IPS-NIHi11 (cell line): ENCODE measurements at places on chromosomes 11 and 22.

GRCh38 chr22:33180356-33180755, 122.2 kb upstream of the SYN3 start:
- DNase-seq = no peak

GRCh38 chr11:101553891-101554292, 29.9 kb downstream of the TRPC6 start:
- DNase-seq = no peak

GRCh38 chr22:46136486-46137217, 13.7 kb upstream of the PPARA start:
- no peak for DNase-seq

DNA sequence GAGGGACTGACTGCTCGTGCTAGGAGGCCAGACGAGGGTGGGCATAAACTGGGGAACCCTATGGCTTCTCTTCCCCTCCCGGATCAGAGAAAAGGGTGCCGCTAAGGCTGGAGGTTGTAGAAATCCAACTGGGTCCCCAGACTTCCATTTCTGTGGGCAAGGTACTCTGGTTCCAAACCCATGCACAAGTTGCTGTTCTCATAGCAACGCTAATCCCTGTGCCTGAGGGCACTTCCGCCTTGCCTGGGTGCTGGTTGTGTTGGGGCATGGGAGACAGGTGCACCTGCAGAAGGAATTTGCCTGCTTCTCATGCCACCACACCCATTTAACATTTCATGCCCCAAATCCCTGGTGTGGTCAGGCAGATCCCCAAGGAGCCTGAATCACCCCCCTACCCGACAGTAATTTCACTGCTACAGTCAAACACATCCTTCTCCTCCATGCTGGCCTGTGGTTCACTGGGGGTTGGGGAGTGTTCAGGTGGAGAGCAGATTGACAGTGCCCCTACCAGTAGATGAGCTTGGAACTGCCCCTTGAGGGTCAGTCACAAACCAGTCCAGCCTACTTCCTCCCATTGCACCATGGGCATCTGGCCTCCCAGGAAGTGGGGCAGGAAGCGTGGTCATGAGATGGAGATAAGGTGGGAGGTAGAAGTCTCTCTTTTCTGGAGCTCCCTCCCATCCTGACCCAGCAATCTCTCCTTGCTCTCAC, 1.2 kb downstream of the C2CD2L start:
- DNase-seq = peak; percentile 70

DNA sequence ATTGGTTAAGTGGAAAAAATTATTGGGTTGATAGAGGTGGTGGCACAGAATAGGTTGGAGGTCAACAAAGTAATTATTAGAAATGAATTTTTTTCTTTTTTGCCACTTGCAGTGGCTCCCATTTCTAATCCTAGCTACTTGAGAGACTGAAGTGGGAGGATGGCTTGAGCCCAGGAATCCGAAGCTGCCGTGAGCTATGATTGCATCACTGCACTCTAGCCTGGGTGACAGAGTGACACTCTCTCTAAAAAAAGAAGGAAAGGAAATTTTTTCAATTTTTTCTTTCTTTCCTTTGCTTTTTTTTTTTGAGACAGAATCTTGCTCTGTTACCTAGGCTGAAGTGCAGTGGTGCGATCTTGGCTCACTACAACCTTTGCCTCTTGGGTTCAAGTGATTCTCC, 2.2 kb upstream of the BCO2 start:
- no peak for DNase-seq

DNA sequence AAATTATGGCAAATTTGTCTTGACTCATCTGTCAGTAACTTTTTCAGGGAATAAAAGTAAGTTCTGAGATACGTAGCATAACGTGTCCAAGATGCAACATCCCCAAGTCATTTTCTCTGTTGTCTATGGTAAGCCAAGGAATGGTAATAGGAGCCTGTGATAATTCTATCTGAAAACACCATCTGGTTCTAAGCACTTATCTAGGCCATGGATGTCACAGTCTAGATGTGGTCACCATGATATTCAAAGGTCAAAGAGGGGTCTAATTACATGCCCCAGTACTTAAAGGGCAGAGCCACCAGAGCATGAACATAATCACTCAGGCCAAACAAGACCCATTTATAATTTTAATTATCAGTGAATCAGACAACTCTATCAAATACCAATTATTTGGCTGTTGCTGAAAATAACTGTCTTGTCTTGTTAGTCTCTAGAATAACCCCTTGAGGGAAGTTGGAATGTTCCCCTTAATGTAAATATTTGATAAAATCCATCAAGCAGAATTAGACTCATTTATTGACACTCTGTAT, 225.1 kb upstream of the MPPED2 start:
- DNase-seq = no peak

DNA sequence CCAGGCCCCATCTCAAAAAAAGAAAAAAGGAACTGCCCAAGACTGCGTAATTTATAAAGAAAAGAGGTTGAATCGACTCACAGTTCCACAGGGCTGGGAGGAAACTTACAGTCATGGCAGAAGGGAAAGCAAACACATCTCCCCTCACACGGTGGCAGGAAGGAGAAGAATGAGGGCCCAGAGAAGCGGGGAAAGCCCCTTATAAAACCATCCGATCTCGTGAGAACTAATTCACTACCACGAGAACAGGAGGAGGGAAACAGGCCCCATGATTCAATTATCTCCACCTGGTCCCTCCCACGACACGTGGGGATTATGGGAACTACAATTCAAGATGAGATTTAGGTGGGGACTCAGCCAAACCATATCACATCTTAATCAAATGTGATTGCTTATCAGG, 82.2 kb downstream of the BUD13 start:
- DNase-seq = no peak

DNA sequence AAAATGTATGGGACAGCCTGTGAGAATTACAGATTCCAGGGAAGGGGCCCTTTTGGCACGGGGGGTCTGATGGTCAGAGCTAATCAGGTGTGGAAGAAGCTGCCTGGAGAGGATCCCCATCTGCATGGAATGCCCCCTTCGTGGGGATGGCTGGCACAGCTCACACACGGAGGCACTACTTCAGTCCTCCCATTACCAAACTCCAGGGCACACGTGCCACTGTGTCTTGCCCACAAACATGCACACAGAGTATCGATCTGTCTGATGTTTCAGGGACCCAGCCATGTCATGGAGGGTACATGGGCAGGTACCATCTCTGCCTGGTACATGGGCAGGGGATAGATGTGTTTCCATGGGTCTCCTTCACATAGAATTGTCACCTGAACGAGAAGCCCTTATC, 14.7 kb downstream of the KCNQ1OT1 start:
- no peak for DNase-seq

GRCh38 chr11:18046116-18046777, at the start of gene TPH1:
Gene TPH1, minus strand, starts transcription at chr11:18046269. Its CDS starts 5,507 bp downstream, at chr11:18040762.
- DNase-seq = peak; percentile 88

- DNase-seq = peak; percentile 87
These were observed 27.3 kb downstream of the SLC1A2 start for GRCh38 chr11:35391922-35392688.

- no peak for DNase-seq
These were observed 113.1 kb upstream of the B3GAT1 start for GRCh38 chr11:134524896-134525845.

GRCh38 chr11:108975641-108976071, 310.8 kb downstream of the DDX10 start:
- no peak for DNase-seq

- DNase-seq = no peak
These were observed 76.0 kb downstream of the OSBP2 start for GRCh38 chr22:30770716-30771115.

DNA sequence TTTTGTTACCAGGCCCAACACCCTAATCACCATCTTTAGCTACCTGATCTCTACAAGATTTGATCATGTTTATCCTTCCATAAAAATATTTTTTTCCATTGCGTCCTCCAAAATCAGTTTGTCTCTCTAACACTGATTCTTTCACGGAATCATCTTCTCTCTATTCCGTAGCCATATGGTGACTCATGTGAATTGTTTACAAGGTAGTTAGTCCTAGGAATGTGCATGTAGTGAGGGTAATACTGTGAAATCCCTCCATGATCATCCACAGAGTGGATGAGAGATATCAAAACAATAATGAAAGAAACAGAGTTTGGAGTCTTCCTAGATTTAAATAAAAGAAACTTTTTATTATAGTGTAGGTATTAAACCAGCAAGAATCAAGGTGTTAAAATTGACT, 230.2 kb downstream of the METTL15 start:
- DNase-seq = no peak

GRCh38 chr22:47854251-47854650, 1091.8 kb downstream of the TBC1D22A start:
- DNase-seq = no peak

- DNase-seq = no peak
These were observed 20.2 kb downstream of the MS4A6E start for GRCh38 chr11:60347084-60347797.

DNA sequence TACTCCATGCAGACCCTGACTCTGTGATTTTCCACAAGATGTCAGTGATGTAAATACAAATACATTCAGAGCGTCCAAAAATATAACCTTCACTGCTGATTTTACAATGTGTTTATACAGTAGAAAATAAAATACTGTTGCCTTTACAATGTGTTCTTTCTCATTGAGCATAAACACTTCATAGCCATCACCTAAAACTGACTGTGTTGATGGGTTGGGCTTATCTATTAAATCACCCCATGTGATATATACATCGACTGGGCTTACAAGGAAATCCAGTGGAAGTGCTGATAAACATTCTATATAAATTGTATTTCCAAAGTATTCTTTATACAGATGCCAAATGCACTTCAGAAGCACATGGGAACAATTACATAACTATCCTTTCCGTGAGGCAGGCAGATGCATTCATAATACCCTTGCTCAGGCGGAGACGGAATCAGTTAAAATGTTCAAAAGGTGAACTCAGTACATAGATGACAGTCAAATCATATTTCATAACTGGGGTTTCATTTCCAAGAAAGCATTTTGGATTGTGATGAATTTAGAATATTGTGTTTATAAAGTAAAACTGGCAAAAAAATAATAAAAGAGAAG, 27.7 kb downstream of the DDI1 start:
- DNase-seq = no peak

DNA sequence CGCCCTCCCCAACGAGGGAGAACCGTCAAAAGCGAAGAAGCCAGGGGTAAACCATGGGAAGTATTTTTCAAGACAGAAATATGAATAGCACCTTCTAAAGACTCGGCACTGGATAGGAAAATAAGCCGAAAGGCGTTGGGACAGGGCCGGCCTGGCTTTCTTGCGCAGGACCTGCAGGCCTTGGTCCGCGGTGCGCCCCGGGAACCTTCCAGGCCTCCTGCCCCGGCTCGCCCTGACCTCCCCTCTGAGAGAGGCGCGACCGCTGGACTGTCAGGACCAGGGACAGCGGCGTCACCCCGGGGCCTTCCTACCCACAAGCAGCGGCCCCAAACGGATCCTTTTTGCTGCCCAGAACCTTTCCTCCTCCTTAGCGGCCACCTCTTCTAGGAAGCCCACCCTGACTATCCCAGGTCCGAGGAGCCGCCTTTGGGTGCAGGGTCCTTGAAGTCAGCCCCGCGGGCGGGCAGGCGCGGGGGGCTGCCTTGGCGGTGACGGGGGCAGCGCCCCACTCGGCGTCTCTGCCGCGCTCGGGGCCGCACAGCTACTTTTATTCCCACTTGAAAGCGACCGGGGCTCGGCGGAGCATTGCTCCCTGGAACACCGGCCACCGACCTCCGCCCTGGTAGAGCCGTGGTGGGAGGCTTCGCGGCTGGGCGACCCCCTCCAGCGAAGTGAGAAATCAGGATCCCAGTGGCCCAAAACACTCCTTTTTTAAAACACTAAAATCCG, 650 bp upstream of the MAPK11 start:
- DNase-seq = peak; percentile 86

DNA sequence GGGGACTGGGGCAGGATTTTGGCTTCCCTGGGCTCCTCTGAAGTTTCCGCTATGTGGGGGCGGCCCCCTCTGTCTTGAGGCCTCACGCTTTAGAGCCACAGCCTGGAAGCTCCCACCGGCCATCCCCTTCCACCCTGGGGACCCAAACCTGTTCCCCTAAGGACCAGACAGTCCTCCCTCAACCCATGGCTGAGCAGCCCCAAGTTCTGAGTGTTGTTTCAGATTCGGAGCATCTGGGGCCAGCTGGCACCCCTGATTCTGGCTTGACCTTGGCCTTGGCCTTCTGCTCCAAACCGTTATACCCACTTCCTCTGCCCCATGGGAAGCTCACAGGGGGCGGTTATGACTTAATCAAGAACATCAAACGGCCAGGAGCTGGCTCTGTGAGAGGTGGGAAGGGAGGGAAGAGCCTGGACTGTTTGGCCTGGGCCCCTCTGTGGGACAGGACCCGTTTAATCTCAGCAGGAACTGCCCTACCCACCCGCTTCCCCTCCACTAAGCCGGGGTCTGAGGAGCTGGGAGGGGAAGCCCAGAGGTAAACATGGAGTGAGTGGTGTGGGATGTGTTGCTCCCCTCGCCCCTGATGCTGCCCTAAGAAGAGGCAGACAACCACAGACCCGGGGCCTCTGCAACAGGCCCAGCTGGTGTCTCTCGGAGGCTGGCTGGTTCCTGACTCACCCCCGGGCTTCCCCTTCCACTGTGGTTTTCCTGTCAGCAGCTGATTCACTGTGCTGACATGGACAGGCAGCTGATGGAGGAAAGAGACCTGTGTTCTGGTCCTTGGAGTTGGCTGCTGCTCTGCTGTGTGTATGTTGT, 3.4 kb downstream of the CD82 start:
- no peak for DNase-seq

- no peak for DNase-seq
These were observed 213.3 kb downstream of the FAM76B start for GRCh38 chr11:95576146-95576845.

- DNase-seq = no peak
These were observed 171.0 kb upstream of the NECTIN1 start for GRCh38 chr11:119899997-119900396.

- no peak for DNase-seq
These were observed 26.5 kb upstream of the TMA7B start for GRCh38 chr22:39933741-39934140.

DNA sequence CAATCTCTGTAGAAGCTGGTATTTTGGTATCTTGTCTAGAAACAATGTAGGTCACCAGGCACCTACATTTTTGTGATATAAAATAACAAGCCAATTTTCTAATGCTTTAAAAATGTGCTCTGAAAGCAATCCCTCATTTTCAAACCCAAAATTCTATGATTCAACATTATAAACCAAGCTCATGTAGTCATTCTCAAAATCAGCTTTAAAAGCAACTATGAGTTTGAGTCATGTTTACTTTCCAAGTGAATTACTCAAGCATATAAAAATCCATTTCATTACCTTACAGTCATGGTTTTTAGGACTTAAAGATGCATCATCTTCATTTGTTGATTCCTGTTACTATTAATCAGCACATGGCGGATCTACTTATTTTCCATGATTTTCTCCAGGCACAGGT, 216.4 kb downstream of the GRM5 start:
- no peak for DNase-seq

GRCh38 chr11:94737171-94737611, 31.0 kb upstream of the AMOTL1 start:
- DNase-seq = no peak

DNA sequence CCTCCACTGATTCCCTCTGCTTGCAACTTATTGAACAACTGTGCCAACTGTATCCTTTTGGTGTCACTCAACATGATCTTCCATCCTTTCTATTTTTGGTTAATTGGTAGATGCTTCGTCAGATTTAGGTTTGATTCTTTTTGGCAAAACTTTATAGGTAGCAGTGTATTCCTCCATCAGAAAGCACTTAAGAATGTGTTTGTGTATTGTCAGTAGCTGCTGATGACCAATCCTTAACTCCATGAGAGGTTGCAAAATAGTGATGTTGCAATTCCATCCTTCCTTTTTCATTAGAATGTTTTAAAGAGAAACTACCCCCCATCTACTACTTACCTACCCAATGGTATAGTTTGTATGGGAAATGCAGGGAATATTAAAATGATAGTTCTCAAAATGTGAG, 22.1 kb downstream of the FAM76B start:
- no peak for DNase-seq

- no peak for DNase-seq
These were observed 249.1 kb upstream of the TBCEL start for GRCh38 chr11:120774591-120775386.
